ENCODE measurements at places on chromosomes 12 and 14. TPM values are rescaled to one million over a fixed set of nuclear protein-coding genes. Genes with fewer than 3 reads are reported as not detected.

GRCh38 chr14:55532645-55533344, 47.2 kb upstream of the KTN1 start:
- no peak for DNase-seq

GRCh38 chr14:84749191-84749955, 780.6 kb upstream of the FLRT2 start:
- DNase-seq = no peak

DNA sequence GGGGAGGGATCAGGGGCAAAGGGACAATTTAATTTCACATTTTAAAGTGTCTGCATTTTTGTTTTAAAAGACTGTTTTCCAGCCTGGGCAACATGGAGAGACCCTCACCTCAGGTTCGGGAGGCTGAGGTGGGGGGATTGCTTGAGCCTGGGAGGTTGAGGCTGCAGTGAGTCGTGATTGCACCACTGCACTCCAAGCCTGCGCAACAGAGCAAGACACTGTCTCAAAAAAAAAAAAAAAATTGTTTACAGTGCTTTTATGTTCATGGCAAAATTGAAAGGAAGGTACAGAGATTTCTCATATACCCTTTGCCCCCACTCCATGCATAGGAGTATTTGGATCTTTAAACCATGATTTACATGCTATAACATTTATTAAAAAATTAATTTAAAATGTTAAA, 16.4 kb upstream of the HVCN1 start:
- DNase-seq = no peak

GRCh38 chr14:50311337-50311971, 575 bp downstream of the L2HGDH start:
- DNase-seq = no peak

GRCh38 chr12:53123578-53124351, 20.5 kb downstream of the SOAT2 start:
- no peak for DNase-seq

- DNase-seq = no peak
Observed at GRCh38 chr12:6745741-6746525, 7.0 kb downstream of the MLF2 start.

DNA sequence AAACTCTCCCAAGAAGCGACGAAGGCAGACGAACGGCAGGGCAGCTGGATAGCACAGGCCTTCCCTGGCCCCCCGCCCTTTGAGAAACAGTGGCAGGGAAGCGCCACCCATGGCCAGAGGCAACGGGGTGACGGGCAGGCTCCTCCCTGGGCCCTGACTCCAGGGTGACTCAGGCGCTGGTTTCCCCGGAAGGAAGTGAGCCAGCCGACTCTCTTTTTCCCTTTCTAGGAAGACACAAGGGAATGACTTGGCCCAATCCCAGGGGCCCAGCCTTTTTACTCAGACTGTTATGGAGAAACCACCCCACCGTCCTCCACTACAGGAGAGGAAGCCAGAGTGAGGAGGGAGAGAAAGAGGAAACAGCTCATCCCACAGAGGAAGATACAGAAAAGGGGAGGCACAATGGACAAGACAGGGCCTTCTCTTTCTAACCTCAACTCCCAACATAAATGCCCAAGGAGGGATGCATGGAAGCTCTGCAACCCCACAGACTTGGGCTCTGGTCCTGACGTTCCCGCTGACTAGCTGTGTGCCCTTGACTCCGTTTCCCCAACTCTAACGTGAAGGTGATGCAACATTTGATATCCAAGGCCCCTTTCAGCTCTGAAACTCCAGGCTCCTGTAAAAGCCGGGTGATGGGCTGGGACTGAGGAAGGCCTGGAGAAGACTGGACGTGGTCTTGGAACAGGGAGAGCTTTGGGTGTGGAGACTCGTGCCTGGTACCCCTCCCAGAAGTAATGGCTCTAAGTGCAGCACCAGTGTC, 27.9 kb downstream of the ACTN1 start:
- DNase-seq = peak; percentile 81

GRCh38 chr14:77023001-77023996, 5.2 kb downstream of the IRF2BPL start:
- no peak for DNase-seq

DNA sequence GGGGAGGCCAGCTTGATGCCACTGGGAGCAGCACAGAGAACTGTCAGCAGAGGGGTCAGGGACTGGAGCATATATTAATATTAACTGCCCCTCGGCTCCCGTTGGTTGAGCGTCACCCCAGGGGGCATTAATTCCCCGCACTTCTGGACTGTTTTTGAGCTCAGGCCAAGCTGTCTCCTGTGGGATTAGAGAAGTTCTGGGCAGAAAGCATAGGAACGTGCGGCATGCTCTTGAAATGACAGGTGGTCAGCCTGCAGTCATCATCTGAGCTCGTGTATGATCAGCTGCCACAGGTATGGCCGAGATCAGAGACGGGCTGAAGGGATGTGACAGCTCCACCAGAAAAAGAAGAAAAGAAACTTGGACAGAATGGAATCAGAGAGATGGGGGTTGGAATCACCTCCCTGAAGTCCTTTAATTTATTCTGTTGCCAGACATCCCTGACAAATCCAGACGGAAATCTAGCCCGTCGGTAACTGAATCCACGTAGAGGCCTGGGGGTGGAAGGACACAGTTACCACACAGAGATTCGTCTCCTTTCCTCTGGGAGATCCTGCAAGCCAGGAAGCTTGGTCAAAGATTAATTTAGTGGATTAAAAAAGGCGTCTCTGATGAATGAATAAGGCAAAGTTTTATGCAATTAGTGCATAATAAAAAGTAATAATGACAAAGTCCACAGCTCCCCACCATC, 23.6 kb downstream of the NR1H4 start:
- DNase-seq = no peak

GRCh38 chr12:4705824-4706223, 14.4 kb upstream of the GALNT8 start:
- DNase-seq = no peak

- no peak for DNase-seq
Observed at GRCh38 chr12:109717390-109718357, 4.0 kb downstream of the FAM222A start.

- no peak for DNase-seq
Observed at GRCh38 chr12:12357719-12358461, 1.0 kb downstream of the BORCS5 start.

DNA sequence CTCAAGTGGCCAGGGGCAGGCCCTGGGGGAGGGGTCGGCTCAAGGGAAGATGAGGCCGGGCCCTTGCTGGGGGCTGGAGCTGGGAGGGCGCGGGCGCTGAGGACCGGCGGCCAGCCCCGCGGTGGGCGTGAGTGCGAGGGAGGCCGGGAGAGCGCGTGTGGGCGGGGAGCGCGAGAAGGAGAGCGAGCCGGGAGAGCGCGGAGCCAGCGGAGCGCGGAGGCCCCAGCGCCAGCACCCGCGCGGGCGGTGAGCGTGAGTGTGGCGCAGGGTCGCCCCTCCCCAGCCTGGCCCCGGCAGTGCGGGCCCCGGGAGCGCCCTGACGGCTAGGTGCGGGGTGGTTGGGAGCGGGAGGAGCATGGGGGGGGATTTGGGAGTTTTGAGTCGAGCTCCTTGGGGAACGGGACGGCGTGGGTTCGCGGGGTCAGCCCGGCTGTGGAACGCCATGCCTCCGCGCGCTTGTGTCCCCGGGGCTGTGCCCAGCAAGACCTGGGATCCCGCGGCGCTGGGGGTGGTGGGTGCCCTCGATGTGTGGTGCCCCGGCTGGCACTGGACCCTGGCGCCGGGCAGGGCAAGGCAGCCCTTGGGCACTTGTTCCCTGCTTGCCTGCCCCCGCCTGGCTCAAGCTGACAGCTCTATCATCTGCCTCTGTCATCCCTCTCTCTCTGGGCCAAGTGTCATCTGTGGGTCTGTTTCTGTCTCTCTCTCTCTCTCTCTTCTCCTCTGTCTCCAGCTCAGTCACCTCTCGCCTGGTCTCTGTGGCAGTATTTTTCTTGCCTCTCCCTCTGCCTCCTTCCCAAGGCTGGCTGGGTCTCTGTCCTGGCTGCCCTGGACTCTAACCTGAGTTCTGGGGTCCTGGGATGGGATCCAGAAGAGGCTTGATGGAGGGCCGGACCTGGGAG, at the start of gene LBHD2:
LBHD2 (plus strand) TSS at position 190 of the 899 bp plus-strand sequence. CDS start 1,803 bp downstream, outside the sequence.
- no peak for DNase-seq

GRCh38 chr14:52913271-52913670, 37.6 kb downstream of the FERMT2 start:
- no peak for DNase-seq

GRCh38 chr12:2651068-2651965, 143.5 kb upstream of the FKBP4 start:
- no peak for DNase-seq

- no peak for DNase-seq
Observed at GRCh38 chr14:53570411-53571387, 385.9 kb downstream of the BMP4 start.

DNA sequence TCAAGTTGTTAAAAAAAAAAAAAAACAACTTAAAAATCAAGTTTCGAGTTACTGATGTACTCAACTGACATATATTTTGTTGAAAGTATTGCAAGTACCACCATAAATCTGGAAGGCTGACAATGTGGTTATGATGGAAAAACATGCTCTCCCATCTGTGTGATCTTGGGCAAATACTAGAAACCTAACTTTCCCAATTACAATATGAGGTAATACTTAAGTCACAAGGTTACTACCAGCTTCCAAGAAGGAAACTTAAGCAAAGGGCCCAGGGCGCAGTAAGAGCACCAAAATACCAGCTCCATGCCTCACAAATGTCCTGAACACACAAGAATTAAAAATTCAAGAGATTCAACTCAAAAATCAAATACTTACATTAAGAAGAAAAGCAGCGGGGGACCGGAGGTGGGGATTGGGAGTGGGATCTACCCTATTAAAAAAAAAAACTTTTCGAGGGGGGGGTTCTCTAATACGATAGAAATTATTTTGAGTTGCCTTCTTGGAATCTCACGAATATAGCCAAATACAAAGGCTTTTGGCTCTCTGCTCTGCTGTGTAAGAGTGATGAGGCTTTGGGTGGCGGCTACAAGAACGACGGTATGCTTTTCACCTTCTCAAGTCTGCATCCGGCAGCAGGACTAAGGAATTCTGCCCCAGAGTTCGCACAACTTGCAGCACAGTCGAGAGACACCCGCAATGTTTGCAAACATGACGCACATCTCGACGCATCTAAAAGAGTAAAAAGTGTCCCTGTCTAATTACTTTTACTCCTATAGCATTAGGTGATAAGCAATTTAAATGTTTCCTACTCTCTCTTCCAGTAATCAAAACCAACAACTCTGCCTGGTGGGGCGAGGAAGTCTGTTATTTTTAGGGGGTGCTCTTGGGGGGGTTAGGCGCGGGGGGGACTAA, 1.1 kb downstream of the SAV1 start:
- no peak for DNase-seq

DNA sequence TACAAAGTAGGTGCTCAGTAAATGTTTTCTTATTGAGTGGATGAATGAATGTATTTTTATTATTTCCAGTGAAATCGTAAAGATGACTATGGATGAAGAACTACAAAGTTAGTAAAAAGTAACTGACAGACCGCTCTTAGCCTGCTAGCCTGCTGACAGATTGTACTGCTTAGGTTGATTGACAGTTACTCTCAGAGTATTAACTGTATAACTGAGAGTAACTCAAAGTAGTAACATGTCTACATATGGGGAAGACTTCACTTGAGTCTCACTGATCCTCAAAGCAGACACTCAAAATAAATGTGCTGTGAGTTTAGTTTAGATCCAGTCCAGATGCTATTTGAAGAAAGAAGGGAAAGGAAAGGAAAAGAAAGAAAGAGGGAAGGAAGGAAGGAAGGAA, 272.3 kb upstream of the AMIGO2 start:
- DNase-seq = no peak

- DNase-seq = no peak
Observed at GRCh38 chr12:57998251-57998650, 56.9 kb downstream of the ATP23 start.

- no peak for DNase-seq
Observed at GRCh38 chr12:102021540-102022246, 40.1 kb downstream of the WASHC3 start.

GRCh38 chr14:64112867-64113678, 181.1 kb downstream of the ESR2 start:
- no peak for DNase-seq

- DNase-seq = no peak
Observed at GRCh38 chr14:61455351-61455750, 134.0 kb downstream of the PRKCH start.

GRCh38 chr12:16220120-16220519, 57.4 kb downstream of the SLC15A5 start:
- DNase-seq = no peak

- no peak for DNase-seq
Observed at GRCh38 chr12:6635375-6635855, 344 bp downstream of the LPAR5 start.

GRCh38 chr12:72330301-72330700, 58.1 kb downstream of the TRHDE start:
- DNase-seq = no peak

GRCh38 chr14:33686856-33687255, 264.0 kb downstream of the EGLN3 start:
- no peak for DNase-seq

- no peak for DNase-seq
Observed at GRCh38 chr12:92608151-92609091, 94.4 kb upstream of the PLEKHG7 start.

GRCh38 chr12:52687497-52688385, 7.5 kb upstream of the KRT1 start:
- no peak for DNase-seq

SLCO1C1 gene
- not detected for polyA plus RNA-seq

TMEM119 gene
- polyA plus RNA-seq = 67.0 TPM

JDP2 gene
- polyA plus RNA-seq = 46.5 TPM

RHEBL1 gene
- 0.51 TPM for polyA plus RNA-seq

ALDH2 gene
- polyA plus RNA-seq = 90.8 TPM

TUBA1A gene
- 2,457 TPM for polyA plus RNA-seq

UNC79 gene
- polyA plus RNA-seq = 0.04 TPM

KRT72 gene
- not detected for polyA plus RNA-seq

PPP1R1A gene
- not detected for polyA plus RNA-seq

All from AG04450 (cell line).